ENCODE measurements at places on chromosomes 6 and 20. TPM values are rescaled to one million over a fixed set of nuclear protein-coding genes. Genes with fewer than 3 reads are reported as not detected.

Gene VTA1
- total RNA-seq: 71.1 TPM

Gene AHI1
- 8.6 TPM for total RNA-seq

Gene EEF1E1
- 162 TPM for total RNA-seq

Gene GRIK2
- not detected for total RNA-seq

Gene ZBP1
- total RNA-seq: not detected

Gene THBD
- not detected for total RNA-seq

Gene ECHDC1
- total RNA-seq: 47.4 TPM

Gene UST
- not detected for total RNA-seq

Gene HCRTR2
- total RNA-seq: not detected

Gene RPS6KA2
- total RNA-seq: 14.7 TPM

Gene LPA
- total RNA-seq: not detected

Gene ALDH5A1
- 6.1 TPM for total RNA-seq

Gene NAPB
- total RNA-seq: 3.7 TPM

Measured in G401 (cell line).